ENCODE measurements at places on chromosomes 5 and 9.

DNA sequence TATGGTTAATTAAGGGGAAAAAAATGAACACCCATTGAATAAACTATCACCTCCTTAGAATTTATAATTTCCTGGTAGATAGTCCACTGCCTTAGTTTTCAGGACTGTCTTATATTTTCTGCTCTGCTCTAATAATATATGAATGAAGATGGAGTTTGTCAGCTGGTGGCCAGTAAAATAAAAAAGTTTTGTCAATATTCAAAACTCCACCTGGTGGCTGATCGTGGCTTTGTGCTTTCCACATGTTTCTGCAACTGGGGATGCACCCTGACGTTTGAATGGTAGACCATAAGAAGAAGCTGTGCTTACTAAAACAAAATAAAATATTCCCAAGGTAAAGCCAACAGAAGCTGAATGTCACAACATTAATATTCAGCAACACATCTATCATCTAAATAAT is 286.6 kb upstream of the IZUMO3 start:
- no peak for DNase-seq

DNA sequence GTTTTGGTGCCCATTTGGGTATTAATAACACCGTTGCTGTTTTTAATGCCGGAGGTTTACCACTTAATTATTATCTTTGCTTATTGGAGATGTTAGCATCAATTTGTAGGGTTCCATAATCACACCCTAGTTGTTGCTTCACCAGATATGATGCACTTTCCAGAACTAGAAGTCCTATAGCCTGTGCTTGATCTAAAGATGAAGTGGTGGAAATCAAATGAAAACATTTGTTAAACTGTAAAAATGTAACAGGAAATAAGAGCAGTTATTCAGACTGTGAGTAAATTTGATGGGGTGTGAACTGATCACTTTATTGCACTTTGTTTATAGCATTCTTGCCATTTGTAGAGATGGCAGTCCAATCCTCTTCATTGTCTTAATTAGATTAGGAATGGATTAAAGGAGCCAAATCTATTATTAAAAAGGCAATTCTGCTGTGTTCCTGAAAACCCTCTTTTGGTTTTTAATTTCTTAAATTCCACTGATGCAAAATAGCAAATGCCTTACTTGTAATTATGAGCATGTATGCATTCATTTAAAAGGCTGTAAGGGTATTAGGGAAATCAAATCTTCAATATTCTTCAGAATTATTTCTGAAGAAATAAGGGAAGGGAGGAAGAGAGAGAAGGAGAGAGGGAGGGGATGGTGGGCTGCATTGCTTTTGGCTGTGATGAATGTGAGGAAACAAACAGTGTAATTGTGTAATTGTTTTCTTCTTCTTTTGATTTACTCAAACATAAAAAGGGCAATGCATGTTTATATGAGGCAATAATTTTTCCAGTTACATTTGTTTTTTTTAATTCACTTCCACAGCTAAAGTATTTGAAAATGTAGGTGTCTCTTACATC is 675.2 kb upstream of the WWC1 start:
- no peak for DNase-seq

- no peak for DNase-seq
Observed at GRCh38 chr5:57175551-57176309, 1.9 kb downstream of the GPBP1 start.

DNA sequence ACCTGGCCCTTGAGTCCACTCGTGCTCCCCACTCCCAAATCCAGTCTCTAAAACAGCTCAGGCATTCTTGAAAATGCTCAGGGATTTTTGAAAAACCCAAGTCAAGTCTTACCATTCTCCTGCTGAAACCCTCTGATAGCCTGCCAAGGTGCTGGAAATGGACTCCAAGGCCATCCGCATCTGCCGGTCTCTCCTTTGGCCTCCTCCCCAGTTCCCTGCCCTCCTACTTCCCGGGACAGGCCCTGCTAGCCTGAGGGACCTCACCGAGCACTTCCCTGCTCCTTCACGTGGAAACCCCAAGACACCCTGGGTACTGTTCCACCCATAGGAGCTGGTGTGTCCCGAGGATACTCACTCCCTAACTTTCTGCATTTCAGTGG is 49.8 kb upstream of the GADD45G start:
- no peak for DNase-seq

DNA sequence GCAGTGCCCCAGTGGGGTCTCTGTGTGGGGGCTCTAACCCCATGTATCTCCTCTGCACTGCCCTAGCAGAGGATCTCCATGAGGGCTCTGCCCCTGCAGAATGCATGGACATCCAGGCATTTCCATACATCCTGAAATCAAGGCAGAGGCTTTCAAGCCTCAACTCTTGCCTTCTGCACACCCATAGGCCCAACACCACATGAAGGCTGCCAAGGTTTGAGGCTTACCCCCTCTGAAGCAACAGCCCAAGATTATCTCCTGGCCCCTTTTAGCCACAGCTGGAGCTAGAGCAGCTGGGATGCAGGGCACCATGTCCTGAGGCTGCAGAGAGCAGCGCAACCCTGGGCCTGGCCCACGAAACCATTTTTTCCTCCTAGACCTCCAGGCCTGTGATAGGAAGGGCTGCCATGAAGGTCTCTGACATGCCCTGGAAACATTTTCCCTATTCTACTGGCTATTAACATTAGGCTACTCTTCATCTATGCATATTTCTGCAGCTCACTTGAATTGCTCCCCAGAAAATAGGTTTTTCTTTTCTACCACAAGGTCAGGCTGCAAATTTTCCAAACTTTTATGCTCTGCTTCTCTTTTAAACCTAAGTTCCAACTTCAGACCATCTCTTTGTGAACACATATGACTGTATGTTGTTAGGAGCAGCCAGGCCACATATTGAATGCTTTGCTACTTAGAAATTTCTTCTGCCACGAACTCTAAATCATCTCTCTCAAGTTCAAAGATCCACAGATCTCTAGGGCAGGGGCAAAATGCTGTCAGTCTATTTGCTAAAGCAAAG is 18.4 kb downstream of the NR3C1 start:
- no peak for DNase-seq

DNA sequence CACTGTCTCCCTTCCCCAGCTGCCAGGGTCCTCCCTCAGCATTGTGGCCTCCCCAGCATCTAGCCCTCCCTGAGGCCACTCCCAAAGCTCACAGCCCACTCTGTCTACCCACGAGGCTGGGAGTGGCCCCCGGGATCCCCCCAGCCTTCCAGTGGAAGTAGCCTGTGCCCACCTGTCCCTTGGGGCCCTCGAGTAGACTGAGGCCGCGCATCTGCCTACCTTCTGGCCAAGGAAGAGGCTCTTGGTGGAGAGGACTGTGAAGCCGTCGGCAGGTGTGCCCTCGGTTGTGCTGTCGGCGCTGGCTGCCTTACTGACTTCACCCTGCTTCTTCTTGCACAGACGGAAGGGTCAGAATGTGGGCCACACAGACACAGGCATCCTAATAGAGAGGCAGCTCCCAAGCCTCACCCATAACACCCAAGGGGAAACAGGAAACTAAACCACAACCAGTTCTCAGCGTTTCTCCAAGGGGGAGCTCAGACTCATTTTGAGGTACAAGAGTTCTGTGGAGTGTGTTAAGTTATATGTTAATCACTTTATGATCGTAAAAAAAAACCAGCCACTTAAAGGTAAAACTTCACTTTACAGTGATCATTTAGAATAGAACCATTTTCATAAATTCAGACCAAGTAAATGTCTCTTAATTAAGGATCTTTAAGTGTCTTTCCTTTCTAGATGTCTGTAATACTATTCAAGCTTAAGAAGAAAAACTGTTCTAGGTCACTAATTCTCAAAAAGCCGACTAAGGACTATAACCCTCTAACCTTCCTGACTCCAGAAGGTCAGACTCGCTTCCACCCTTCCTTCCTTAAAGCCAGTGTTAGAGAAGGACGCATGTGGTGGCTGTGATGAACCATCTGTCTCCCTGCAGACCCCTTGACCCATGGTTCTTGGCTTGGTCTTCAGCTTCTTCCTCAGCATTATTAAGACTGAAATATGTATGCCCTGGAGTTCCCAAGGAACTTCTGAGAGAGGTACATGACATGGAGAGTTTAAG is 38.5 kb downstream of the MACROH2A1 start:
- DNase-seq = no peak

GRCh38 chr9:130756037-130756436 is 62.5 kb downstream of the EXOSC2 start:
- DNase-seq = no peak

- no peak for DNase-seq
Observed at GRCh38 chr9:16052757-16053530, 500.1 kb downstream of the CCDC171 start.

DNA sequence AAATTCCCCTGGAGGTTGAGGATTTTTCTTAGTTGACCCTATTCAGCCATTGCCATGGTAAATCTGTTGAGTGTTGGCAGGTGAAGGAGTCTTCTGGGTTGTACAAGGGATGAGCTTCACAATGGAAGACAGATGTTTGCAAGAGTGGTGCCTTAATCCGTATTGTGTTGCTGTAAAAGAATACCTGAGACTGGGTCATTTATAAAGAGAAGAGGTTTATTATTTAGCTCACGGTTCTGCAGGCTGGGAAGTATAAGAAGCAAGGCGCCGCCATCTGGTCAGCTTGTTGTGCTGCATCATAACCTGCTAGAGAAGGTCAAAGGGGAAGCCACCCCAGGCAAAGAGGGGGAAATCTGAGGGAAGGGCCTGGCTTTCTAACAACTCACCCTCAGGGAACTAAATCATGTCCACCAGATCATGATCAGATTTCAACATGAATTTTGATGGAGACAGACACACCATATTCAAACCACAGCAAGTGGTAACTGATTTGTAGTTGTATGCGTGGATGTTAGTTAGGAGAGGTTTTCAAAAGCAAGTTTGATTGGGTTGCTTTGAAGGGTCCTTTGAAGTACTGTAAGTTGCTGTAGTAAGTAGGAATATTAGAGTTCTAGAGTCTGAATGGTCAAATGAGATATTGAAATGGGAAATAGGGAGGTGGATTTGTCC is 2.5 kb downstream of the TNPO1 start:
- no peak for DNase-seq

- no peak for DNase-seq
Observed at GRCh38 chr9:5854063-5854790, 21.3 kb upstream of the ERMP1 start.

- DNase-seq = no peak
Observed at GRCh38 chr9:133119846-133120500, 1.1 kb downstream of the RALGDS start.
